ENCODE measurements at places on chromosomes 5 and 9. TPM values are rescaled to one million over a fixed set of nuclear protein-coding genes. Genes with fewer than 3 reads are reported as not detected.

Gene CATSPER3
- total RNA-seq: under 0.01 TPM

Gene CARTPT
- total RNA-seq: not detected

Gene IRGM
- not detected for total RNA-seq

Gene TUSC1
- total RNA-seq: 2.0 TPM

Gene HK3
- not detected for total RNA-seq

Gene EMB
- 4.4 TPM for total RNA-seq

Gene SHOC1
- total RNA-seq: not detected

Gene SLCO4C1
- not detected for total RNA-seq

Gene KIF4B
- under 0.01 TPM for total RNA-seq

Gene SPINK6
- not detected for total RNA-seq

Gene DIAPH1
- 15.8 TPM for total RNA-seq

Gene ARL15
- total RNA-seq: 19.2 TPM

Gene OBP2B
- not detected for total RNA-seq
